Endodermal cell (in vitro differentiated cells): ENCODE measurements at places on chromosomes 1 and 21. TPM values are rescaled to one million over a fixed set of nuclear protein-coding genes. Genes with fewer than 3 reads are reported as not detected.

The CCDC30 gene
- 5.3 to 6.4 TPM (median 6.2 TPM) in 3 replicates for total RNA-seq

- no peaks in the 10 kb centered on the region for H3K27me3 ChIP-seq
- H3K4me3 ChIP-seq: no peak overlapping the region
- no peak overlapping the region for H3K27ac ChIP-seq
- no peaks in the 10 kb centered on the region for H3K4me1 ChIP-seq
- DNase-seq: no peak
- no peaks in the 10 kb centered on the region for H3K36me3 ChIP-seq
These were observed 998.6 kb upstream of the NCAM2 start for GRCh38 chr21:19999369-20000272.

GRCh38 chr1:5385956-5386355 is 606.3 kb downstream of the NPHP4 start:
- H3K4me3 ChIP-seq: no peak overlapping the region
- H3K4me1 ChIP-seq: no peaks in the 10 kb centered on the region
- no peak for DNase-seq
- H3K27me3 ChIP-seq: no peaks in the 10 kb centered on the region

- H3K27ac ChIP-seq: peak within 1 kb of the TSS; percentile 79
- DNase-seq: peak; percentile 62
- H3K4me3 ChIP-seq: no peak within 1 kb of the TSS
- H3K36me3 ChIP-seq: no peaks in the 10 kb centered on the region
- peaks cover 11% of the 10 kb centered on the region for H3K4me1 ChIP-seq
These were observed at the start of gene S100A2 for GRCh38 chr1:153565529-153566374. Gene S100A2 (minus strand): TSS chr1:153565844. CDS start chr1:153563877, 1,967 bp downstream.

- no peaks in the 10 kb centered on the region for H3K36me3 ChIP-seq
- no peak overlapping the region for H3K4me3 ChIP-seq
- H3K4me1 ChIP-seq: peaks cover 9% of the 10 kb centered on the region
- no peaks in the 10 kb centered on the region for H3K27me3 ChIP-seq
- DNase-seq: no peak
These were observed 146.4 kb upstream of the LRRC7 start for GRCh38 chr1:69421286-69421685.

The CYP4B1 gene
- 0.99 to 2.0 TPM in 2 of 3 replicates, not detected in the other for total RNA-seq

GRCh38 chr21:46145840-46146691 is 9.3 kb downstream of the FTCD start:
- no peak overlapping the region for H3K27ac ChIP-seq
- no peak for DNase-seq
- no peaks in the 10 kb centered on the region for H3K36me3 ChIP-seq
- no peaks in the 10 kb centered on the region for H3K4me1 ChIP-seq
- no peak overlapping the region for H3K4me3 ChIP-seq

GRCh38 chr1:205477759-205478247 is 22.0 kb upstream of the BLACAT1 start:
- H3K36me3 ChIP-seq: no peaks in the 10 kb centered on the region
- H3K27me3 ChIP-seq: no peaks in the 10 kb centered on the region
- no peak overlapping the region for H3K4me3 ChIP-seq
- H3K4me1 ChIP-seq: peaks cover 4% of the 10 kb centered on the region

- H3K36me3 ChIP-seq: no peaks in the 10 kb centered on the region
- peaks cover 4% of the 10 kb centered on the region for H3K4me1 ChIP-seq
- DNase-seq: no peak
- H3K27me3 ChIP-seq: no peaks in the 10 kb centered on the region
- no peak overlapping the region for H3K27ac ChIP-seq
These were observed 9.0 kb downstream of the TSACC start for GRCh38 chr1:156347331-156347730.

DNA sequence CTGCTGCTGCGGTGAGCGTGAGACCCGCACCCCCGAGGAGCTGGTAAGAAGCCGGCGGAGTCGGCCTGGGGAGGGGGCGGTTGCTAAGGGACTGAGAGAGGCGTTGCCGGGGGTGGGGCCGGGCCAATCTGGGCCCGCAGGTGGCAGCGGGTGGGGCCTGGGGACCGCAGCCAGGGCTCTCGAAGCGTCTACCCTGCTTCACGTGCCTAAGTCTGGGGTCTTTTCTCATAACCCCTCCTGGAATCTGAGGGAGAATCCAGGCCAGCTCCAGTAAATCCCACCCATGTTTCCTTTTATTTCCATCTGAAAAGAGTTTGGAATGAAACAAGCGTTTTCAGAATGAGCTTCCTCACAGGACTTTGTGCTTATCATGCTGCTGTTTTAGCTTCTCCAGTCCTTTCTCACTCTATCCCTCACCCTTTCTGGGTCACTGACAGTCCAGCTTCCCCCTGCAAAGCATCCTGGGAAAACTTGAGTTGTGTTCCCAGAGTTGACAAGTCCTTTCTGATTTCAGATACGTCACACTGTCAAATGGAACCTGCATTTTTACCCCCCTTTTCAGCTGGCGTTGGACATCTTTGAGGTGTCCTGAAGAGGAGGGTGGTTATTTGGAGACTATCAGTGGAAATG is 431 bp downstream of the CLCN6 start:
- peaks cover 40% of the 10 kb centered on the region for H3K36me3 ChIP-seq
- peaks cover 18% of the 10 kb centered on the region for H3K4me1 ChIP-seq
- peak overlapping the region; percentile 98 for H3K4me3 ChIP-seq
- DNase-seq: peak; percentile 63
- peak overlapping the region; percentile 72 for H3K27ac ChIP-seq
- no peaks in the 10 kb centered on the region for H3K27me3 ChIP-seq

The PTP4A2 gene
- 202 to 211 TPM (median 206 TPM) in 3 replicates for total RNA-seq

The ZSWIM5 gene
- total RNA-seq: 11.4 and 12.3 TPM in 2 replicates

DNA sequence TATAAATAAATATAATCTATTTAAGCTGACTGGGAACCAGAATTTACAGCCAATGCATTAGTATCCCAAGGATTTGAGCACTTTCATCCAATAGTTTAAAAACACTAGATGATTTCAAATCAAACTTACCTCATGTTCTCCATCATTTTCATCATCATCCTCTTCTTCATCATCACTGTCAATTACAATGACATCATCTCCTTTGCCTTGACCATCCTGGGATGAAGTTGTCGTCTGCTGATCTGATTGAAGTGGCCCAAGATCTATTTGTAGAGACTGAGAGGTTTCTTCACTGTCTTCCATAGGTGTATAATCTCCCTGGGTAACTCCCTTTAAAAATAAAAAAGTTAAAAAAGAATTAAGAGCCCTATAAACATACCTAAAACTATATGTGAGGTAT is 47.7 kb downstream of the TPR start:
- DNase-seq: no peak
- H3K36me3 ChIP-seq: peaks cover 82% of the 10 kb centered on the region
- no peaks in the 10 kb centered on the region for H3K27me3 ChIP-seq
- H3K27ac ChIP-seq: no peak overlapping the region

GRCh38 chr1:11944358-11944931 is 9.9 kb downstream of the PLOD1 start:
- H3K36me3 ChIP-seq: peaks cover 50% of the 10 kb centered on the region
- no peak overlapping the region for H3K27ac ChIP-seq
- H3K27me3 ChIP-seq: no peaks in the 10 kb centered on the region
- no peak overlapping the region for H3K4me3 ChIP-seq
- H3K4me1 ChIP-seq: no peaks in the 10 kb centered on the region

The RAP1A gene
- 28.5 and 32.3 TPM in 2 replicates for total RNA-seq
